Urinary bladder (tissue), 4 donors: ENCODE measurements at places on chromosomes 16 and 17.

DNA sequence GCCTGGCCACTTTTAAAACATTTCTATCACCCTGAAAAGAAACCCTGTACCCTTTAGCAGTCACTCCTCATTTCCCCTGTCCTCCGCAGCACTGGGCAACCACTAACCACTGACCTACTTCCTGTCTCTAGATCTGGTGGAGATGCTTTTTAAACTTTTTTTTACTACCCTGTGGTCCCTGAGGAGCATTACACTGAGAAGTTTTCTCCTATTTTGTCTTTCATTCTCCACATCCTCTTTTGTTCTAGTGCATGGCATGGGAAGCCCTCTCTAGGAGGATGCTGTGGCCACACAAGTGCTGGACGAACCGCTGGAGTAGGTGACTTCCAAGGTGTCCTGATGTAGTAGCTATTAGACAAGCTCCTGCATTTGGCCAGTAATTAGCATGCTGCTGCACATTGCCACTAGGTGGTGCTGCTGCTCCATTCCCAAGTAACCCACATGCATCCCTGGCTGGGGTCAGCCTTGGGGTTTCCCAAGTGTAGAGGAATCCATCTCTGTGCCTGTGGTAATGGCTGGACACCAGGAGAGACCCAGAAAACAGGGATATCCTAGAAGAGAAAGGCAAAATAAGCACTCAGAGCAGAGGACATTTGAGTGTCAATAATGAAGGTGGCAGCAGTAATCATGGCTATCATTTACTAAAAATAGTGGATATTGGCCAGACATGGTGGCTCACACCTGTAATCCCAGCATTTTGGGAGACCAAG lies 143.8 kb upstream of the CRHR1 start:
- DNase-seq, result peak; percentile 13

DNA sequence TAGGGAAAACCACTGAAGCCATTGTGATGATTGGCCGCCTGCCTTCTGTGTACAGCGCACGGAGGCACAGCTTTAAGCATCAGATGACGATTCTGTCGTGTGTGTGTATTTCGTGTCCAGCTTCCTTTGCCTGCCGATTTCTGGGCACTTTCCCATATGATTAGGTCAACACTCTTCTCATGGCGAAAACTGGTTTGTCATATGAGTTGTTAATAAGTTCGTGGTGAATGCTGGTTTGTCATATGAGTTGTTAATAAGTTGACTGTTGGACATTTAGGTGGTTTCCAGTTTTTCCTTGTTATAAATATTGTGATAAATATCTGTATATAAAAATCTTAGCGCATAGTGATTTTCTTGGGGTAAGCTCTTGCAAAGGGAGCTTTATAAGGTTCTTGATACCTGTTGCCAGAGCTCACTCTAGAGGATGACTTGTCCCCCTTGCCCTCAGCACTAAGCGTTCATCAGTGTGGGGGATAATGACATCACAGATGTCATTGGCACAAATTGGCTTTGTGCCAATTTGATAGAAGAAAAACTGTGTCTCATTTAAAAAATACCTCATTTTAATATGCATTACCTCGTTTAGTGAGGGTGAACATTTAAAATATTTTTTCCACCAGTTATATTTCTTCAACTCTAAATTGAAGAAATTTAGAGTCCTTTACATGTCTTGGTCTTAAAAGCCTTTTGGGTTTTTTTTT lies 40.0 kb downstream of the PGS1 start:
- no peak for DNase-seq

- DNase-seq, result peak; percentile 77
Observed at GRCh38 chr16:228852-229730, at the start of gene LUC7L. Gene LUC7L (minus strand): TSS chr16:229449. CDS start chr16:229339, 110 bp downstream.

DNA sequence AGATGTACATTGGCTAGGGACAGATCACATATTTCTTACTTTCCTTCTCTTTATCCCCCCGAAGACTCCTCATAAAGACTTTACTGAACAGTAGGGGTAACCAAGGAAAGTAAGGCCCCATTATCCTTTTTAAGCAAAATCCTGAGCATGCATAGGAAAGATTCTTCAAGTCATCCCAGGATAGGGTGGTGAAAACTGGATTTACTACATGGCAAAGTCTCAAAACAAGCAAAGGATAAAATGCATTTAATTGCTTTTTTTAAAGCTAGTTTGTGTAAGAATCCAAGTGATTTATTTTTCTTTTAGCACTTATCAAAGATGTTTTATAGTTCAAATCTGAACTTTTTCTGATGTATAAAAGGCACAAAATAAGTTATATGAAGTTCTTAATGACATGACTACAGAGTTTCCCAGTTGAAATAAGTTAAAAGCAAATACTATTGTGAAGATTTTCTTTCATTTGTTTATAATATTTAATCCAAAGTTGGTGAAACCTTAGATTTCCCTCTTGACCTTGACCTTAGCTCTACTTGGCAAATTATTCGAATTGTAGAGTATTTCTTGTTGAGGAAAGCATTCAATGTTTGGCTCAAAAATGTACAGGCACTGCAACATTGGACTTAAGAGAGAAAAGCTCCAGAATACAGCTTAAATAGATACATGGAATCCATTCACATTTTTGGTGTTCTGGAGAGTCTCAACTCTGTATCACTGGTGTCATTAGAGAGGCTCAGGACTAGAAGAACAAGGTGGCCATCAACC lies 104.3 kb downstream of the ABCA8 start:
- DNase-seq, result no peak

- DNase-seq, result peak; percentile 65
Observed at GRCh38 chr16:85384833-85385462, 228.2 kb upstream of the GSE1 start.

DNA sequence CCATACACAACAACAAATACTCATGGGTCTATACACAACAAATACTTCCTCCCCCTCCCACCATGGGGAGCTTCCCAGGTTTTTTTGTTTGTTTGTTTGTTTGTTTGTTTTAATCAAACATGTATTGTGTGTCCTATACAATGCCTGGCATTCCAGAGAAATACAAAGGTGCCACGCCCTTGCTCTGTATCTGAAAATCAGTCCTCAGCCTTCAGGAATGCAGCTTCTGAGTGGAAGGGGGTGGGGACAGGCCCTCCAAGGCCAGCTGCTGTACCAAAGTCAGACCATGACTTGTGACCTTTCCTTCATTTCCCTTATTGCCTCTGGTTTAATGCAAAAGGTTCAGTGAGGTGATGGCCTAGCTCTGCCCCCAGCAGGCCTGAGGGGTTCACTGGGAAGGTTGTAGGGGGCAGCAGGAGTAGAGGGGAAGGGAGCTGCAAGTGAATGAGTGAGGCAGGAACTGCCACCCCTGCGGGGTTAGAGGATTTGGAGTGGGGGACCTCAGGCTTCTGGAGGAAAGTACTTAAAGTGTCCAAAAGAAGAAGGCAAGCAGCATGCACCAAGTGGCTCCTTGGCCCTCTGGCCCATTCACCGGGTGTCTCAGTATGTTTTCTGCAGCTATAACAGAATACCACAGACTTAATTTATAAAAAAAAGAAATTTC lies 105.2 kb downstream of the CLEC16A start:
- no peak for DNase-seq

DNA sequence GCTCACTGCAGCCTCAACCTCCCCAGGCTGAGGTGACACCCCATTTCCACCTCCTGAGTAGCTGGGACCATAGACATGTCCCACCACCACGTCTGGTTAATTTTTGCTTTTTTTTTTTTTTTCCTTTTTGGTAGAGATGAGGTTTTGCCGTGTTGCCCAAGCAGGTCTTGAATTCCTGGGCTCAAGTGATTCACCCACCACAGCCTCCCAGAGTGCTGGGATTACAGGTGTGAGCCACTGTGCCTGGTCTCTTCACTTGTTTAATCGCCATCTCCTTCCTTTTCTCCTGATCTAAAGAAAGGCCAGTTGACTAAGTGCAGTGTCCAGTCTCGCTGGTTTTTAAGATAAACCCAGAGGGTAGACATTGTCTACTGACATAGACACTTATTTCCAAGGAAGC lies 152.0 kb downstream of the C16orf95 start:
- no peak for DNase-seq

- DNase-seq, result no peak
Observed at GRCh38 chr16:74926805-74927204, 58.1 kb downstream of the WDR59 start.
